ENCODE measurements at places on chromosomes 5 and 9.
A peak's percentile ranks its signal among the peaks of the same experiment; 100 is the strongest.

DNA sequence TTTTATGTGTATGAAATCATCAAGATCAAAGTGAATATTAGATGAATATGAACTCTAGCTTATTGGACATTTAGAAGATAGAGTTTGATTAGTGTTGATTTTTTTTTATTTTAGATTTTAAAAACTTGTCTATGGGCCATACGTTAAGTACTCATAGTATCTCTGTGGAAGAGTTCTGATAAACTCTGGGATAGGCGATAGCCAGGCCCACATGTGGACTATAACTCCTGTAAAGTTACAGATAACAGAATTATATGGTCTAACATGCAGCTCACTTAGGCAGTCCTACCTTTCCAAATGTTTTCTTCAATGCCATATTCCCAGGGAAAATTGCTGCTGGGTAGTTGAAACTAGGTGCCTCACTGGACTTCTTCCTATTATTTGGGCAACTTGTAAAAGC lies 10.4 kb downstream of the SLC31A1 start:
- peak; percentile 80 for DNase-seq

DNA sequence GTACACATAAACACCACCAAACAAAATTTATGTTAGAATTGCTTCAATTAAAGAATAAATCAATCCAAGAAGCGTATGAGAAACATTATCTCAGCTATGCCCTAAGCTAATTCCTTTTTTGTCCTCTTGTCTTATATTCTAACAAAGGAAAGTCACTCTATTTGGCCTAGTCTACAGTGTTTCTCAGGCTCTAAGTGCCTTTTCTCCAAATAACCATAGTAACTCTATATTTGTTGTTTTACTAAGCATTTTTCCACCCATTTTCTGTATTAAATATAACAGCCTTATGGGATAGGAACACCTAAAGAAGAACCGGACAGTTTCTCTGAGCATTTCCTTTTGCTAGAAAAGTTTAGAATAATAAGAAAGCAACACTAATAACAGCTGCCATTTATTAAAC lies 120.1 kb upstream of the MTAP start:
- DNase-seq = no peak

- DNase-seq = no peak
These were observed 99.2 kb upstream of the PITX1 start for GRCh38 chr5:135133181-135133580.

- DNase-seq = no peak
These were observed 191.4 kb downstream of the TMEM167A start for GRCh38 chr5:82885627-82886389.

- no peak for DNase-seq
These were observed 71.0 kb downstream of the WNK2 start for GRCh38 chr9:93254806-93255493.

- DNase-seq = no peak
These were observed 101.5 kb upstream of the DHFR start for GRCh38 chr5:80756292-80756691.

GRCh38 chr5:76714751-76715485 lies 1.0 kb upstream of the F2R start:
- DNase-seq = peak; percentile 33

GRCh38 chr5:74576941-74577456 lies 63.5 kb downstream of the ENC1 start:
- no peak for DNase-seq

DNA sequence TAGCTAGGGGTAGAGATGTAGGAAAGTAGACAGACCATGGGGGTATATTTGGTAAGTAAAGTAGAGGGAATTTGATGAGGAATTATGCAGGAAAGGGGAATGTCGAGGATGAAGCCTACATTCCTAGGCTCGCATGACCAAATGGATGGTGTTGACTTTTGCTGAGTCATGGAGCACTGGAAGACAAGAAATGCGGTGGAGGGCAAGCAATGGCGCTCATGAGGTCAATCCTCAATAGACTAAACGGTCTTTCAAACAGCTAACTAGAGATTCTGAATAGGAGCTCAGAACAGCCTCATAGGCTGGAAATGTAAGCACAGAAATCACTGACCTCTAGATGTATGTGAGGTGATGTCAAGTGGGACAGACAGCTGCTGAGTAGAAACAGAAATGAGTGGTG lies 50.7 kb upstream of the FST start:
- no peak for DNase-seq

GRCh38 chr9:118303216-118303615 lies 599.0 kb downstream of the TLR4 start:
- DNase-seq = no peak
